ENCODE measurements at places on chromosomes 1 and 21.

DNA sequence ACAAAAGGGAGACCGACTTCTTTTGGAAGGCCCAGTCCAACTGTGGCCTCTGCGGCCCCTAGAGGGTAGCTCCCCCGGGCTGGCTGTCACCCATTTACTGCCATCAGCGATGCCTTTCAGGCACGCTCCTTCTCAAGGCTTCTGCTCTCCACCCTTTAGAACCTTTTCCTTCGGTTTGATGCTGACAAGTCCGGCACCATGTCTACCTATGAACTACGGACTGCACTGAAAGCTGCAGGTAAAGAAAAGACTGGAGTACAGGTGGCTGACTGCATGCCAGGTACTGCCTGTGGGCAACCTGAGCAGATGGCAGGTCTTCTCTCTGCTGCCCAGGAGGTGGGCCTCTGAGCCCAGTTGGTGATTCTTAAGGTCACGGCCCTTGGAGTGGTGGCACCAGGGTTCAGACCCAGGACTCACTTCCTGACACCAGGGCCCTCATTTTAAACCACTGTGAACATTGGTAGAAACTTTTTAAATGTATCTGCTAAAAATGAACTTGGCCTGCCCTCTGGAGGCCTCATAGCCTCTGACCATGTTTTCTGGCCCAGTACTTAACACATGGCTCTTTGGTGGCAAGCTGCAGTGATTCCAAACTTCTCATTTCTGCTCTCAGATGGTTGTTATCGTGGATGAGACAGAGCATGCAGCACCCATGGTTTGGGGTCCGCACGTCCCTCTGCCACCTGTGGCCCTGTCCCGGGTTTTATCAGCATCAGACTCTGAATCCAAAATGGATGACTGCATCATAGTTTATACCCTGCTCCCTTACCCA lies 45.7 kb downstream of the CAPN9 start:
- no peak for DNase-seq

GRCh38 chr1:39928809-39929587 lies 25.9 kb upstream of the MFSD2A start:
- no peak for DNase-seq

GRCh38 chr1:159580340-159580739 lies 7.3 kb upstream of the APCS start:
- DNase-seq, result no peak

GRCh38 chr1:53090227-53091147 lies 28.5 kb downstream of the PODN start:
- DNase-seq, result no peak

DNA sequence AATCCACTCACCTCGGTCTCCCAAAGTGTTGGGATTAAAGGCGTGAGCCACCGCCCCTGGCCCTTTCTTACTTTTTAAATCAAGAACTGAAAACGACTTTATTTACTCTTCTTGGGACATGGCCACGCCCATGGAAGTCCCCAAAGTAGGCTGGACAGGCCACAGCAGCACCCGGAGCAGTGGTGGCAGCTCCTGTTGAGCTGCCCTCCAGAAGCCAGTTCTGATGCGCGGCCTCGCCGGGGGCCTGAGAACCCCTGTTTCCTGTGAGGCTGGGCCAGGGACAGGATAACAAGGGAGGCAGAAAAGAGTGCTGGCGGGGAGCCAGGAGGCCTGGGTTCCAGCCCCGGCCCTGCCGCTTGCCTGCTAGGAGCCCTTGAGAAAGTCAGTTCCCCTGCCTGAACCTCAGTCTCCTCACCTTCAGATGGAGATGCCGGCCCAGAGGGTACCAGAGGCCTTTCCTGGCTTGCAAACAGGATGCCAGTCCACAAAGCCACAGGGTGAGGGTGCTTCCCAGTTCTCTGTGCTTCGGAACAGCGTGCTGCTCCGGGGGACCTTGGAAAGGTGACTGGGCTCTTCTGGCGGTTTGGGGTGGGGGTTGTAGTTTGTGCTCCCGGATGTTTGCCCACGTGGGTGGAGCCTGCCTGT lies 59.4 kb downstream of the RUNX3 start:
- DNase-seq, result peak; percentile 37

- peak; percentile 53 for DNase-seq
These were observed 687 bp downstream of the TGFBR3 start for GRCh38 chr1:91885213-91885715.

GRCh38 chr21:14869984-14870852 lies 194.6 kb downstream of the NRIP1 start:
- no peak for DNase-seq

DNA sequence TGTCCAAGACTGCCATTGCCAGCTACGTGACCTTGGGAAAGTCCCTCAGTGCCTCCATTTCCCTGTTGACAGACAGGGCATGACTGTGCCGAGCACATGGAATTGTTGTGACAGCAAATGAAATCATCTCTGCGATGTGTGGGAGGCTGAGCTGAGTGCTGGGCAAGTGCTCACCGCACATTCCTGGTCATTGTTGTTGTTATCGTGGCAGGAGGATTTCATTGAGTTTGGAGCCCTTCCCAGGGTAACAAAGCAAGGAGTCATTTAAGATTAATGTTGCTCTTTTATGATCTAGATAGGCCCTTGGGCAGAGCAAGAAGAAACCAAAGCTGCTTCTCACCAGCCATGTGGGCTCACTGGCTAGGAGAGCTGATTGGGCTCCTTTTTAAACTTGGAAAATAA lies 39.6 kb upstream of the ITPKB start:
- no peak for DNase-seq

DNA sequence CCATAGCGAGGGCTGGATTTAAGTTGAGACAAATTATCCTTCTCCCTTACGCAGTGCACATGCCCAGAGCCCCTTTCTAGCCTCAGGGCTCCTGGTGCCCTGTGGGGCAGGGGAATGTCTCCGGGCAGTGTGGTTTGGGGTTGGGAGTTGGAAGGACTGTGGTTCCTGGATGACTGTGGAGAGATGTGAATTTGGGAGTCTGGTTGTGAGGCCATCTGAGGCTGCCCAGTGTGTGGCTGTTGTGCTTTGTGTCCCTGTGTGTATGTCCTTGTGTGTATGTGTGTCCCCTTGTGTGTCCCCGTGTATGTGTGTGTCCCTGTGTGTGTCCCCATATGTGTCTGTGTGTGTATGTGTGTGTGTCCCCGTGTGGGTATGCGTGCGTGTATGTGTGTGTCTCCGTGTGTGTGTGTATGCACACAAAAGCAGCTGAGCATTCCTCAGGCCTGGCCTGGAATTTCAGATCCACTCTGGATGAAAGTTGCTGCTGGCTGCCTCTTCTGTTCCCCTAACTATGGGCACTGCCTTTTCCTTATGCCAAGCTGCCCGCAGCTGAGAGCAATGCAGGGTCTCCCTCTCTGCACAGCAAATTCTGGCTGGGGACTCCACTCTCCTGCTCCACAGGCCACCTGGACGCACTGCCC lies 65.4 kb downstream of the UBIAD1 start:
- DNase-seq, result no peak

DNA sequence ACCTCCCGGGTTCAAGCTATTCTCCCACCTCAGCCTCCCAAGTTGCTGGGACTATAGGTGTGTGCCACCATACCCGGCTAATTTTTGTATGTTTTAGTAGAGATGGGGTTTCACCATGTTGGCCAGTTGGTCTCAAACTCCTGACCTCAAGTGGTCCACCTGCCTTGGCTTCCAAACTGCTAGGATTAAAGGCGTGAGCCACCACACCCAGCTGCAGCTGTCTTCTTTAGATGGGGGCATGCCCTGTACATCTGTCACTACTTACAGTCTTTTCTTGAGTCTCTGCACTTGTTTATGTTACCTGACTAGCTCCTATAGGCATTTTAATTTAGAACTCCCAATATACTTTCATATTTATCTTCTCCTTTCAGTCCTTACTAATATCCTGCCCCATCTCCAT lies 64.2 kb downstream of the SELENOF start:
- DNase-seq, result no peak

DNA sequence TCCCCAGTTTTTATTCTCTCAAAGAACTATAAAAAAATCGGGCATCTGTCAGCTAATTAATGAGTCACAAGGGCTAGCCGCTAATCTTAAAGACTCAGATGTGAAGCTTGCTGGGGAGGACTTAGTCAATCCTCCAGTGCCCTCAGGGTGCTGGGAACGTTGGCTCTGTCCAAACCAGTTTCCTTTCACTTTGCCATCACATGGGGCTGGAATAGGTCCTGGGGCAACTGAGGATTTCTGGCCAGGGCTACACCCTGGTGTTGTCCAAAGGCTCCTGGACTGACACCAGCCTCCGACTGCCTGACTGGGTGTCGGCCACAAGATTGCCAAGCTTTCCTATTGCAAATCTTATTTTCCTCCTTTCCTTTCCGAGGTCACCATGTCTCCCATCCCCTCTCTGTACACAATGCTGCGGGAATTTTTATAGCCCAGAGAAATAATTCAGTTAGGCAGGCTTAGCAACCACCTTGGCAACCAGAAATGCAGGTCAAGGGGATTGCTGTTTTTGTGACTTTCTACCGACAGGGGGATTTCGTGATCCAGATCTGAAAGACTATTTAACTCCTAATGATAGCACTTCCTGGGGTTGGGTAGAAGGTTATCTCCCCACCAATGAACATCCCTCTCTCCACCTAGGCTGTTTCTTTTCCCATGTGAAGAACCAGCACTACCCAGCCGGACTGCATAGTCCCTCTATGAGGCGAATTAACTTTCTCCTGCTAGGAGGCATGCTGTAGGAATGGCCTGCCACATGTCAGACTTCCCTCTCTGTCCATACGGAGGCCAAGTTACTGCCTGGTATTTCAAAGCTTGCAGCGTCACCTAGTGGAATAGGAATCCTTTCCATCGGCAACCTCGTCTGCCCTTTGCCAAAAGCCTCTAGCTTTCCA lies 29.9 kb upstream of the CTBS start:
- no peak for DNase-seq

DNA sequence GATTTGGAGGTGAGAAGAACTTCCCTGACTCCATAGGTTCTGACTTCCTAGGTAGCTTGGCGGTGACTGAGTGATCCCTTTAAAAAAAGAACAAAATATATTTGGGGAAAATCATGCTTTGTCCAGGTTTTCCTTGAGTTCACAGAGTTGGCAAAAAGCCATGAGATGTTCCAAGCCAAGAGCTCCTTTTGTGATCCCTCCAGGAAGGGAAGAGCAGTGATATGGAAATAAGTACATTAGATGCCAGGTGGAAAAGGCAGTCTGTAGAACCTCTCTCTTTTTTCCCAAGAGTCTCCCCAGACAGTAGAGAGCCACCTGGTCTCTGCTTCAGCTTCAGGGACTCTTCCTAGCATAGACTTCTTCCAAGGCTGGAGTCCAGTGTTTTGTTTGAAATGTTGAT lies 10.2 kb downstream of the TLCD4 start:
- DNase-seq, result no peak
